ENCODE measurements at places on chromosomes 11 and 22. TPM values are rescaled to one million over a fixed set of nuclear protein-coding genes. Genes with fewer than 3 reads are reported as not detected.

DNA sequence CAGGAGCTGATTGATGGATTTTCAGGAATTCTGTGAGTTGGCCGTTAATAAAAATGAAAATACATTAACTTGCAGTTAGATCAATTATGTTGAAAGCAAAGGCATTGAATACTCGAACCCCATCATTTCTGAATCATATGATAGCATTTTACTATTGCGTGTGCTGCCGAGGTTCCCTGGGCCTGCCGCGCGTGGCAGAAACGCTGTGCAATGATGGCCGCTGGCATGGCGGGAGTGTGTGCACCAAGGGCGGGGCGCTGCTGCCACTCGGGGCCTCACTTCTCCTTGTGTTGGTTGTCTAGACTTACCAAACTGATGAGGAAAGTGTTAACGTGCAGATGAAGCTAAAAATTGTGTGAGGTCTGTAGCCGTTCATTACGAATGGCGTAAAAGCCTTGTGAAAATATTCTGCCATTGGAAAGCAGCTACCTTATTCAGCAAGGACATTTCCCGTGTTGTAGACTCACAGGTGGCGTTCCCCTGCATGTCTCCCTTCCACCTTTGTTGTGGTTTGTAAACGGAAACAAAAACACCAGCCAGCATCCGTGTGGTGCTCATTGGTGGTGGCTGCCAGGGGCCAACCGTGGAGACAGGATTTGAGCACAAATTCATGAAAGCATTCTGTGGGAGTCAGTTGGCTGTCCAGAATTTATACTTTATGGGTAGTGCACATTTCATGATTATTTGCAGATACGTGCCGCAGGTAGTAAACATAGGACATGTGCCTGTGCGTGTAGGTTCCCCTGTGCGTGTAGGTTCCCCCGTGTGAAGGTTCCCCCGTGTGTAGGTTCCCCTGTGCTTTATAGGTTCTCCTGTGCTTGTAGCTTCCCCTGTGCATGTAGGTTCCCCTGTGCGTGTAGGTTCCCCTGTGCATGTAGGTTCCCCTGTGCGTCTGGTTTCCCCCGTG is 5.9 kb upstream of the GRAMD4 start:
- DNase-seq, result no peak

DNA sequence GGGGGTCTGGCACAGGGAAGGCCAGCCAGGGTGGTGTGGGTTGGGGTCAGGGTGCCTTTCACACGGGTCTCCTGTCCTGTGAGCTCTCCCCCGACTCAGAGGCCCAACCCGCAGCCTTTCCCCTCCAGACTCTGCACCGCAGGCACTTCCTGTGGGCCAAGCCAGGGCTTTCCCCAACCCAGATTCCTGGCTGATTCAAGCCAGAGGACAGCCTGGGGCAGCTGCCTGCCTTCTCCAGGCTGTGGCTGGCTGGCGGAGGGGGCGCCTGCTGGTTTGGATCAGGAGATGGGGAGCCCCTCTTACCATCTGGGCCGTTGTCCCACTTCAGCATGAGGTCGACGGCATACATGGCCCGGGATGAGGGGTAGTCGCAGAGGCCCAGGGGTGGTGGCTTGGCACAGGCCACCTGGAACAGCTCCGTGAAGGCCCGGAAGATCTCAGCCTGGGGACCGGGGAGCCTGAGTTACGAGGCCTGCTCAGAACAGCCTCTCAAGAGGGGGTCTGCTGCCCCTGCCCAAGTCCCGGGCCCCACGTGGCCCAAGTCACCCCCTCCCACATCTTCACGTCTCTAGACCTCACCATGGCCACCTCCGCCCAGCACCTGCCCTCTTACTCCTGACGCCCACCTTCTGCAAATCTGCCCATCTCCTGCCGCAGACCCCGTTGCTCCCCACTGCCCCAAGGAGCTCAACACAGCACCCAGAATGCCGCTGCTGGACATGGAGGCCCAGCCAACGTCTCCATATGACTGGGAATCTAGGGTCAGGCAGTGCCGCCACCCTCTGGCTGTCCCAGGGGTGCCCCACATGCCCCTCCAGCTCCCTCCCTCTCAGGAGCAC is 17.3 kb downstream of the TSPO start:
- no peak for DNase-seq

GRCh38 chr22:45832959-45833580 is 143.9 kb downstream of the WNT7B start:
- no peak for DNase-seq

DNA sequence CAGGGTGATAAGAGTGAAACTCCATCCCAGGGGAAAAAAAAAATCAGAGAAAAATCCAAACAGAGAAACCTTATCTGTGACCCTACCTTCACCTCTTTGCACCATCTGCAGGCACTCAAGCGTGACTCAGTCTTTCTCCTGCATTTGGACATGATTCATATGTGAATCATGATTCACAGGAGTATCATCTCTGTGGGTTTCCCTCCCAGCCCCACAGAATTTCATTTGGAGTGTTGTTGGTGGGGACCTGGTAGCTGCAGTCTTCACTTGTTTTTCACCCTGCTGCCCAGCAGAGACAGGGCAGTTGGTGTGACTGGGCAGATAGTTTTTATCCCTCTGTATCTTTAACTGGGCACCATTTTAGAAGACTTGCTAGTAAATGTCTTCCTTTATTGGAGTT is 75.7 kb downstream of the DEPDC5 start:
- no peak for DNase-seq

GRCh38 chr22:30452861-30453260 is 19.0 kb downstream of the SEC14L3 start:
- DNase-seq, result no peak

- no peak for DNase-seq
These were observed 938 bp downstream of the FXYD6 start for GRCh38 chr11:117875382-117876058.

GRCh38 chr11:87421422-87421821 is 383.7 kb downstream of the TMEM135 start:
- DNase-seq, result peak; percentile 58

DNA sequence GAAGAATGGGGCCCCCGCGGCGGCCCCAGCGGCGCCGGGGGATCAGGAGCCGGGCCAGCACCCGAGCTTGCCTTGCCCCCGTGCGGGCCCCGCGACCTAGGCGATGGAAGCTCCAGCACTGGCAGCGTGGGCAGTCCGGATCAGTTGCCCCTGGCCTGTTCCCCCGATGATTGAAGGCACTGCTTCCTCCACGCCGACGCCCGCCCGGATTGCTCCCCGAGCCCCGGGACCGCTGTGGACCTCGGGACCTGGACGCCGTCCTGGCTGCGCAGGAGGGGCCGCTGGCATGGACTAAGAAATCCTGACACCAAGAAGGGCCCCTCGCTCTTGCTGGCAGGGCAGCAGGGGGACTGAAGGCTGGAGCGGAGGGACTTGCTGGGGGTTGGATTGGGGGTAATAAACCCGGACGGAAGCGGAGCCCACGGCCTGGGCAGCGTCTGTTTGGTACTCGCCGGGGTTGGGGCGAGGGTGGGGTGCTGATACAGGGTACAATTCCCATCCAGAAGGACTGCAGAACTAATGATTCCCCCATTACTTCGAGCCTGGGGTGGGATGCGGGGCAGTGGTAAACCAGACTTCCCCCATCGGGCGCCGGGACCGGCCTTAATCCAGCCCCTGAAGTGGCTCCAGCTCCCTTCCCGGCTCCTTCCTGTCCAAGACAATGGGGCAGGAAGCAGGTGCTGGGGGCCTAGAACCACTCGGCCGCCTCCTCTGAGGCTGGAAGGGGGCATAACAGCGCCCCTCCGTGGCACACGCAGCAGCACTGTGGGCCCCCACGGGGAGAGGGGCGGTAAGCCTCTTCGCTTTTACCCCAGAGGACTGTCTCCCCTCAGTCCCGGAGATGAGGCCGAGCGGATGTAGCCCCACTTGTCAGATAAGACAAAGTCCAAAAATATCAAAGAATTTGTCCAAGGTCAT is 1.0 kb downstream of the CCDC85B start:
- no peak for DNase-seq

DNA sequence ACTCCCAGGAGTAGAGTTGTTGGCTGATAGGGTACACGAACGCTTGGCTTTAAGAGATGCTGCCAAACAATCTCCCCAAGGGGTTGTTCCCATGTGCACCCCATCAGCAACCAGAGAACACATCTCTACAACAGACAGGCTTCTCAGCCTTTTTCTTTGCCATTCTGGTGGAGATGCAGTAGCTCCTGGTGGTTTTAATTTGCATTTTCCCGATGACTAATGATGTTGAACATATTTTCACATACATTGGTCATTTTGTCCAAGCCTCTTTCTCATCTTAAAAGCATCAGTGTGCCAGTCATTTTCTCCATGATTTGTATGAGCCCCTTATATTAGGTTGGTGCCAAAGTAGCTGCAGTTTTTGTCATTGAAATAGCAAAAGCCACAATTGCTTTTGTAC is 21.8 kb downstream of the DHCR7 start:
- no peak for DNase-seq

GRCh38 chr11:67646535-67647336 is 3.8 kb downstream of the ACY3 start:
- no peak for DNase-seq

- no peak for DNase-seq
These were observed 10.9 kb downstream of the CHADL start for GRCh38 chr22:41229730-41230400.

GRCh38 chr11:16191212-16191867 is 165.0 kb downstream of the SOX6 start:
- DNase-seq, result no peak

DNA sequence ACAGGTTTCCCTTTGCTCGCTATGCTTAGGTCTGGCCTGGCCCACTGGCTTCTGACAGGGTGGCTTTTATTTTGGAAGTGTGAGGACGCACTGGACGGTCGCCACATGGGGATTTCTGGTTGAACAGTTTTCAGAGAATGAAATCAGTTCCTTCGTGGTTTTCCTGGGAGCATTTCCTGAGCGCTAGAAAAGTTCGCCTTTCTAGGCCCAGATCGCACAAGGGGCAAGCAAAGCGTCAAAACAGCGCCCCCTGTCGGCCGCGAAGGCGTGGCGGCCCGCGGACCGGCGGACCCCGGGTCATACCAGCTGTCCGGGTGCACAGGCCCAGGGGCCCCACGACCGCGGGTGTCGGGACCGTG is 12.7 kb upstream of the CYP2R1 start:
- DNase-seq, result no peak

- no peak for DNase-seq
These were observed 538.1 kb downstream of the SOX6 start for GRCh38 chr11:15818132-15818842.

GRCh38 chr22:50477923-50478322 is 3.1 kb upstream of the SBF1 start:
- no peak for DNase-seq

- no peak for DNase-seq
These were observed 113.9 kb downstream of the ARL14EP start for GRCh38 chr11:30436801-30437200.

Gene PRDM11
- total RNA-seq, result 13.1 TPM

Gene MCAM
- total RNA-seq, result 66.7 TPM

Gene SCARF2
- total RNA-seq, result 23.1 TPM

Gene ZNF74
- 54.2 TPM for total RNA-seq

Gene PPME1
- 53.4 TPM for total RNA-seq
